Coronary artery (tissue), 2 donors: ENCODE measurements at places on chromosomes 5 and 9.

DNA sequence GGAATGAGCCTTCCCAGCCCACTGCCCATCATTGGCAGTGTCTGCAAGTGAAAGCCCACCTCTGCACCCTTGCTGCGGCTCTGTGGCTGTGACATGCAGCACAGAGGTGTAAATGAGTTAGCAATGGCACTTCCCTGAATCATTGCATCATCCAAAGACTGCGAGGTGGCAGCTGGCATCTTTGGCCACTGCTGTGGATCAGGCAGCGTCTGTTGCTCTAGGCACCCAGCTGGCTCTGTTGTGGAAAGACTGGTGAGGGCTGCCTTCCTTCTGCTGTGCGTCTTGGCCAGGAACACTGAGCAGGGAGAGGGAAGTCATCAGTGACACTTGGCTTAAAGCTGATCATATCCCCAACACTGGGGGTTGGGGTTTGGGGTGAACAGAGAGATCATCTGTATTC, 64.5 kb downstream of the MFAP3 start:
- DNase-seq: no peak

- no peak for DNase-seq
These were observed 122.0 kb downstream of the GDNF start for GRCh38 chr5:37717613-37718431.

DNA sequence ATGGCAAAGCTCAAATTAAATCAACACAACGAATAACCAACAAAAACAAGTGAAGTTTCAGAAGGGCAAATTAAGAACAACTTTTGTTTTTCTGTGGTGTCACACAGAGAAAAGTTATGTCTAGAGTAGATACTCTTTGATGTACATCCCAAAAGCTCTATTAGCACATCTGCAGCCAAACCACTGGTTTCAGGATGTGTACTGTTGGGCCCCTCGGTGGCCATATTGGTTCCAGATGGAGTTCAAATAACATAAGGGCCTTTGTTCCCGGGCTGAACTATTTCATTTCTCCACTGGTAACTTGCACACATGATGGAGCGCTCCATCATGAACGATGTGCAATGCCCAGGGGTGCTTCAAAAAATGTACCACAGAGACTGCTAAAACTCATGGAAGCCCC, 126.1 kb downstream of the SEMA5A start:
- DNase-seq: no peak

DNA sequence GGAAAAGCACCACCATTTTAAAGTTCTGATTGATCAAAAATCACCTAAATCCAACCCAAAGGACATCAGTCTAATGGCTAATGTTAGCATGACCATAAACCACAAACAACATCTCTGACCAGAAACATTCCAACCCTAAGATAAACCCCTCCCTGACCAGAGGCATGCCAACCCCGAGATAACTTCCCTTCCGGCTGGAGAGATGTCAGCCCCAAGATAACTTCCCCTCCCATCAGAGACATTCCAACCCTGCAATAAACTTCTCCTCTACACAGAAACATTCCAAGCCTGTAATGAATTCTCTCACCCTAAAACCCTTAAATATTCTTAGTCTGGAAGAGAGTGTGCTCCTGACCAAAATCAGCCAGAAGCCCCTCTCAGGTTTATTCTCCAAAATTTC, 364.3 kb downstream of the KCNN2 start:
- DNase-seq: no peak
